ENCODE measurements at places on chromosomes 11 and 22.

- peak; percentile 13 for DNase-seq
These were observed 54.1 kb upstream of the ARHGAP42 start for GRCh38 chr11:100632941-100633452.

GRCh38 chr22:29445508-29445907, 7.1 kb downstream of the RFPL1 start:
- DNase-seq, result no peak

DNA sequence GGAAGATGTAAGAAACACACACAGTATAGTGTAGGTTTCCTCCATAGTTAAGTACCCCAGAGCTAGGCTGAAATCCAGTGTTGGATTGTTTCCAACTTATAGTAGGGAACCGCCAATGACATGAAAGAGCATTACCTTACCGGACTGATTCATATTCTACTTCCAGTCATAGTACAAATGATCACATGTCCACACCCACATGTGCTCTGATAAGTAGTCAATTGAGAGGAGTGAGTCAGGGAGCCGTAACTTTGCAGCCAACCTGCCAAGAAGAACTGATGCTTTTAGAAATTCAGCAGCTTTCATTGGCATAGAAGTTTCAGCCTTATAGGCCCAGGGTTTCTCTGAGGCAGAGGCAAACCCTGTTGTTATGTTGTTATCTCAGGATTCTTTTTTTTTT, 240.6 kb downstream of the ETS1 start:
- DNase-seq, result no peak

DNA sequence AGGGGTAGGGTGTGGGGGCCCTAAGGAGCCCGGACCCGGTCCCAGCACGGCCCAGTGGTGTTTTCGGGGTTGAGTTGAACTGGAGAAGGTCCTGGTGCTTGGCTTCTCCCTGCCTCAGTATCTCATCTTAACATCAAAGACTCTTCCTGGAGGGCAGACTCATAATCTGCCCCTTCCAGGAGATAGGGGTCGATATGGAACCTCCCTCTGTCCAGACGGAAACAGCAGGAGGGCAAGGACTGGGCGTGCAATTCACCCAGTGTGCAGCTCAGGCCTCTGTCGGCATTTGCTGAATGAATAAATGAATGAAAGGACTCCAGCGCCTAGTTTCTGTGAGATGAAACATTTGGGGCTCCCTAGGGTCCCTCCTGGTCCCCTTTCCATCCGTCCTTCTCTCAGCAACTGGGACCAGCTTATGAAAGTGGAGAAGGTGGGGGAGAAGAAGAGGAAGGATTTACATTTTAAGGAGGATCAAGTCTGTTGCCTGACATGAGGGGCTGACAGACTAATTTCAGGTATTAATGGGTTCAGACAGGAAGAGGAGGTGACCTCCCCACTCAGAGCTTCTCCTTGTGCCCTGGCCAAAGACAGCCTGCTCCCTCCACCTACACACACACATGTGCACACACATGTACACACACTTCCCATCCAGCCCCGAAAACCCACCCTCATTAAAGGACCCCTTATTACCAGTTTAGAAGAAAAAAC, 1.1 kb upstream of the SHISA8 start:
- DNase-seq, result no peak

DNA sequence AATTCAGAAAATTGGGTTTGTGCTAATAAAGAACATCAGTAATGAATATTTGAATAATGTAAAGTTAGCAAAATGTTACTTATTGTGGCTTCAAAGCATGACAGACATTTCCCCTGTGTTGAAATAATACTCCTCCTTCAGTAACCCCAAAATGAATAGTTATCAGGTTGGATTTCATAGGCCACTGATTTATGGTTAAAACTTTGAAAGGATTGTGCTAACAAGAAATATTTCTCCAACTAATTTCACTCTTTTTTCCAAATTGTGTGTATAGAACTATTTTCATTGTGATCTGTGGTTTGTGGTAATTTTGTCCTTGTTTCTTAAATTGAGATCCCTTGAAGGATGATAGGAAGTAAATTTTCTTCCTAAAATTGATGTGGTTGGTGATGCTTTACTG, 7.9 kb downstream of the DDX10 start:
- no peak for DNase-seq

DNA sequence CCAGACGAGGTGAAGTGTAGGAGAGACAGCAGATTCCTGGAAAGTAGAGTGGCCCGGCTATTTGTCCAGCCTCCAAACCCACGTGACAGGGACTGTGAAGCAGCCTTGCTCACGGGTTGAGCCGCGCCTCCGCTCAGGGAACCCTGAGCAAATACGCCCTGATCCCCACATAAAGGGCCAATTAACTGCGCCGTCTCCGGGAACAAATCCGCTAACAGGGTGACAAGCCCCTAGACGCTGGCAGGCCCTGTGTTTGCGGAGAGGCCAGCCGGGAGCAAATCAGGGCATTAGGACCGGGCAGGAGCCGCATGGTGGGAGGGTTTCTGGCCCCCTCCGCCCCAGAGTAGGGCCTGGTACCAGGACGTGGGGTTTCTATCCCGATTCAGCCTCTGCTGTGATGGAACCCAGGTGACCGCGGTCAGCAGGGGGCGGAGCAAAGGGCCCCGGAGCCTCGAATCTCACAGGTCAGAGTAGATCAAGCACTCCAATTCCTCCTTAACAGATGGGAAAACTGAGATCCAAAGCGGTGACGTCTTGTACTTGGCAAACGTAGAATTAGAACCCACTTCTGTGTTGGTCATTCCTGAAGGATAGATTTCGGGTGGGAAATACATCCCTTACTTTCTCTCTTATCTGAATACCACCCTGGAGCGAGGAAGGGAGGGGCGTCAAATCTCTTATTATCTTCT, 2.0 kb upstream of the ROBO3 start:
- no peak for DNase-seq

GRCh38 chr11:20156876-20157613, 3.2 kb downstream of the DBX1 start:
- DNase-seq, result no peak

DNA sequence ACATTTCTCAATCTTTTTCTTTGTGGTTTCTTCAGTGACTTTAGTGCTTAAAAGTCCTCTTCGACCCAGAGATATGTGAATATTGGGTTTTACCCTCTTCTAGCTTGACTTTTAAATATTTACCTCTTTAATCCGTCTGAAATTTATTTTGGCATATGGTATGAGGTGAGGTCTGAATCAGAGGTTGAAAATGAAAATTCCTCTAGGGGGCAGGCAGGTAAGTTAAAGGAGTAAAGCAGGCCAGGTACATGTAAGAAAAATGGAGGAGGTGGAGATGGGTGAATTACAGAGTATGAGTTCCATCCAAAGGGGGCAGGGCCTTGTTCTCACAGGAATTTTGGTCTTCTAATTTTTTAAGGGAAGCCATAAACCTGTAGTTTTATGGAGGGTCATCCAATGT, 263.8 kb upstream of the NARS2 start:
- no peak for DNase-seq

GRCh38 chr22:33898121-33898520, 22.2 kb downstream of the LARGE1 start:
- no peak for DNase-seq

DNA sequence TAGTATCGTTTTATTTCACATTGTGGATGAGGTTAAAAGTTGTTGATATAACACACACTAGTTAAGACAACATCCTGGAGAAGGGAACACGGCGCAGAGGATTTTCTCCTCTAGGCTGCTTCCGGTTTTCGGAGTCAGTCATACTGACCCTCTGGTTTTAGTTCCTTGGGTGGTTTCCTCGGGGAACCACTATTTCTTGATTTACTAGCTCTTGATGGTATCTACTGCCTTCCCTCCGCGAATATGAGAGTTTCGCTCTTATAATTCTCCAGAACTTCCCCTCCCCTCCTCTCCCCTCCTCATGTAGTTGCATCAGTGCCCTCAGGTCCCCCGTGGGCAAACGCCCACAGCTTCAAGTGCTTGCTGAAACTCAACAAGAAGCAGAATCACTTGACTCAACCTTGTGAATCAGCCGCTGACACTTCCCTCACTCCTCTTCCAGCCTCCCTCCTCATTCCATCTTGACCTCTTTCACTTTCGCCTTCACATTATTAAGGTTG, 15.9 kb upstream of the APOBEC3A start:
- no peak for DNase-seq

GRCh38 chr11:68009391-68010089, 587 bp upstream of the ALDH3B1 start:
- no peak for DNase-seq

DNA sequence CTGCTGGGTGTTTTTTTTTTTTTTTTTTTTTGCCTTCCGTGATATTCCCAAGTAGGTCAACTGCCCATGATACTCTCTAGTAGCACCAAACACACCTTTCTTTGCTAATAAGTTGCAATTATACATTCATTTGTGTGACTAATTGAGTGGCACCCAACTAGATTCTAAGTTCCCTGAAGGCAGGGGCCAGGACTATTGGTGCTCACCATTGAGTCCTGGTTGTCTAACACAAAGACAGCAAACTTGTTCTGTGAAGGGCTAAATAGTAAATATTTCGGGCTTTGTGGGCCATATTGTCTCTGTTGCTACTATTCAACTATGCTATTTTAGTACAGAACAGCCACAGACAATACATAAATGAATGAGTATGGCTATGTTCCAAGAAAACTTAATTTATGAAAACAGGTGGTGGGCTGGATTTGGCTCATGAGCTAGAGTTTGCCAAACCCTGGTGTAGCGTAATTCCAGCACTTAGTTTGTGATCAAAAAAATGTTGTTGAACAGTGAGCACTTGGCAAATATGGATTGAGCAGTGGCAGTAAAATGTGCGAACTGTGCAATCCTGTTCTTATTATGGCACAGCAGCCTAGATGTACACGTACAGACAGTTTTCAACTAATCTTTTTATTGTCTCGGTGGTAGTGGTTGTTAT, 11.3 kb downstream of the ENDOD1 start:
- DNase-seq, result no peak

GRCh38 chr11:3932698-3933097, 77.2 kb downstream of the STIM1 start:
- no peak for DNase-seq

GRCh38 chr22:47162865-47163264, 400.4 kb downstream of the TBC1D22A start:
- no peak for DNase-seq

- peak; percentile 95 for DNase-seq
These were observed at the start of the genes ATG13 and HARBI1 for GRCh38 chr11:46617134-46617971. Gene ATG13 (plus strand): TSS chr11:46617553. CDS start chr11:46644292, 26,739 bp downstream. Gene HARBI1 (minus strand): TSS chr11:46617227. CDS start chr11:46616237, 990 bp downstream.

GRCh38 chr11:21911061-21911460, 281.8 kb upstream of the ANO5 start:
- DNase-seq, result no peak

DNA sequence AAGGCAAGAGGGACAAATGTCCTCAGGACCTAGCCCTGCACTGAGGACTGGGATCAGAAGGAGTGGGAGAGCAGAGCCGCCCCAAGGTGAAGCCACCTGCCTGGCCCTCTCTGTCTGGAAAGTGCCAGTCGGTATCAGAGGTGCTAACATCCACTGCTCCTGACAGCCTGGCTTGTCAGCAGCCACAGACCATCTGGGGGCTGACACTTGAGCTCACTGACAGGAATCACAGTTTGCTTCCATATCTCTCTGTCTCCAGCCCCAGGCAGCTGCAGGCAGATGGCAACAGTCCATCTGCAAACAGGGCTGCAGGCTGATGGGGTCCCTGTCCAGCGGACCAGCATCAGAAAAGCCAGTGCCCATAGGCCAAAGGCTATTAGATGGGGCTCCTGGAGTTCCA, 5.5 kb downstream of the OPCML start:
- no peak for DNase-seq

DNA sequence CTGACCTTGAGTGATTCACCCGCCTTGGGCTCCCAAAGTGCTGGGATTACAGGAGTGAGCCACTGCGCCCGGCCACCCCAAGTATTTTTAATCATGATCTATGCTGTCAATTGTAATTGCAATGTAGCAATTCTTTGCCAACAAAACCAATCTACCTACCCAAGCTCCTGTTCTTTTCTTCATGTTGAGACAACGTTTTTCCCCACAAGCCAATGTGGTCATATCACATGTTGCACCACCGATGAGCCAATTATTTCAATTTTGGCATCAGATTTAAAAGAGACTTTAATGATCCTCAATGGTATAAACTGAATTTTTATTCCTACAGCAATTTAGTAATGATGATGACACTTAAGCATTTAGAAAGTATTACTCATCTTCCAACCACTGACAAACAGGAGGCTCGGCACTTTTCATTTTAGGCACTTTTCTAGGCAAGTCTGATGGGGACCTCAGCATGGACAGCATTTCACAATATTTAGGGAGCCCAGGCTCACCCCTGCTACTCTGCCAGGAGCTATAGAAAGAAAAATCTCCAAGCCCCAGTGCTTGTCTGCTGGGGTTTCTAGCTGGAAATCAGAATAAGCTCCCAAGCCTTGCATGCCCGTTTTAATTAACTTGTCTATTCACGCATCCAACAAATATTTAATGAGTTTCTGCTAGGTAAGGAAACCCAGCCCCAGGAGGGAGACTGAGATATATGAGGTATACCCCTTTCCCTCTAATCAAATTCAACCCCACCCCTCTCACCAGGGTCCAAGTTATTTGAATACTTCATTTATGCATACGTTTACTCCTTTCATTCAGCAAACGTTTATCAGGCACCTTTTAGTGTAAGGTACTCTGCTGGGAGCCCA, 291.4 kb downstream of the ST3GAL4 start:
- DNase-seq, result no peak

GRCh38 chr11:119788911-119789560, 60.0 kb upstream of the NECTIN1 start:
- DNase-seq, result no peak

- DNase-seq, result no peak
These were observed 576.5 kb upstream of the CCDC90B start for GRCh38 chr11:83862691-83863090.

- no peak for DNase-seq
These were observed 10.3 kb downstream of the POLDIP3 start for GRCh38 chr22:42604403-42604802.

DNA sequence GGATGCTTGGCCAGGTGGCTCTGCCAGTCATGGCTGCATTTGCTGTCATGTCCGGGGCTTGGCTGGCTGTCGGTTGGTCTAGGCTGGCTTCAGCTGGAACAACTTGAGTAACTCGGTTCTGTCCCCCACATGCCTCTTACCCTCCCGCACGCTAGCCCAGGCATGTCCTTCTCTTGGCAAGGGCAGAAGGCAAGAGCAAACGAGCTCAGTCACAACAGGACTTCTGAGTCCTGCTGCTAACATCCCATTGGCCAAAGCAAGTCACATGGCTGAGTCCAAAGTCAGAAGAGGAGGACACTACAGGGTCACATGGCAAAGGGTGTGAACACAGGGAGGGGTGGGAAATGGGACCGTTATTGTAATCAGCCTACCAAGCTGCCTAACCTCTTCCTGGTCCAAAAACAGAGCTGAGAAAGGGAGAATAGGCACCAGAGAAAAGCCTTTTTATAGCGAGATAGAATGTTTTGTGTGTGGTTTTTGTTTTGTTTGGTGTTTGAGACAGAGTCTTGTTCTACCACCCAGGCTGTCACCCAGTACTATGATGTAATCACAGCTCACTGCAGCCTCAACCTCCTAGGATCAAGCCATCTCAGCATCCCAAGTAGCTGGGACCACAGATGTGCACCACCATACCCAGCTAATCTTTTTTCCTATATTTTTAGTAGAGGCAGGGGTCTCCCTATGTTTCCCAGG, 81.9 kb downstream of the MN1 start:
- DNase-seq, result no peak

Data from urothelium cell line (cell line).